ENCODE measurements at places on chromosomes 3 and 15. TPM values are rescaled to one million over a fixed set of nuclear protein-coding genes. Genes with fewer than 3 reads are reported as not detected.

DNASE1L3 gene
- not detected for total RNA-seq

TCAIM gene
- 7.9 TPM for total RNA-seq

GATA2 gene
- 4.1 TPM for total RNA-seq

CCR1 gene
- not detected for total RNA-seq

PAK6 gene
- 0.19 TPM for total RNA-seq

HESX1 gene
- 0.23 TPM for total RNA-seq

LRTM1 gene
- total RNA-seq, result not detected

FRMD5 gene
- 4.1 TPM for total RNA-seq

PDIA3 gene
- total RNA-seq, result 284 TPM

GATM gene
- total RNA-seq, result 2.1 TPM

HYAL1 gene
- 0.38 TPM for total RNA-seq

CLEC3B gene
- not detected for total RNA-seq

SH2D7 gene
- total RNA-seq, result not detected

GPR62 gene
- total RNA-seq, result not detected

GOLGA8J gene
- not detected for total RNA-seq

SYNPR gene
- not detected for total RNA-seq

TAGLN3 gene
- not detected for total RNA-seq

CRABP1 gene
- 0.71 TPM for total RNA-seq

SENP8 gene
- 1.3 TPM for total RNA-seq

TMIE gene
- 0.17 TPM for total RNA-seq

C3orf20 gene
- total RNA-seq, result not detected

TUSC2 gene
- total RNA-seq, result 35.7 TPM

TRIM42 gene
- total RNA-seq, result not detected

FGD5 gene
- total RNA-seq, result not detected

OR5AC2 gene
- not detected for total RNA-seq

CCPG1 gene
- total RNA-seq, result 36.7 TPM

MAGEF1 gene
- 28.7 TPM for total RNA-seq

ZNF619 gene
- 1.7 TPM for total RNA-seq

HCN4 gene
- total RNA-seq, result 0.22 TPM

KLHL6 gene
- total RNA-seq, result not detected

EPHB1 gene
- total RNA-seq, result 0.37 TPM

CFAP100 gene
- total RNA-seq, result not detected

TIGIT gene
- total RNA-seq, result not detected

ZDHHC23 gene
- total RNA-seq, result 3.5 TPM

FBXL2 gene
- total RNA-seq, result 6.0 TPM

KLHL40 gene
- total RNA-seq, result not detected

GP9 gene
- total RNA-seq, result not detected

DALRD3 gene
- total RNA-seq, result 24.8 TPM

GHSR gene
- total RNA-seq, result not detected

FEZF2 gene
- total RNA-seq, result not detected

ADPRH gene
- 2.9 TPM for total RNA-seq

IMPG2 gene
- total RNA-seq, result not detected

MUC4 gene
- total RNA-seq, result not detected

CLDN16 gene
- 0.06 TPM for total RNA-seq

SLITRK3 gene
- not detected for total RNA-seq

DUOX2 gene
- 0.02 TPM for total RNA-seq

FES gene
- total RNA-seq, result 1.0 TPM

PHC3 gene
- total RNA-seq, result 14.0 TPM

SNTN gene
- not detected for total RNA-seq

CORO2B gene
- total RNA-seq, result 3.7 TPM

IFT122 gene
- total RNA-seq, result 12.1 TPM

GUCA1C gene
- total RNA-seq, result not detected

CCR4 gene
- total RNA-seq, result not detected

RPL15 gene
- 2,891 TPM for total RNA-seq
